ENCODE measurements at places on chromosomes 1 and 21. TPM values are rescaled to one million over a fixed set of nuclear protein-coding genes. Genes with fewer than 3 reads are reported as not detected.

The LINGO4 gene
- total RNA-seq = not detected

The MYOG gene
- not detected for total RNA-seq

The HCRTR1 gene
- not detected for total RNA-seq

The OR10X1 gene
- total RNA-seq = not detected

The LAMC2 gene
- total RNA-seq = 29.1 TPM

The SLC5A3 gene
- 3.8 TPM for total RNA-seq

The PRPF38B gene
- 22.8 TPM for total RNA-seq

The NLRP3 gene
- total RNA-seq = not detected

The LEMD1 gene
- total RNA-seq = not detected

The FCRL5 gene
- not detected for total RNA-seq

The CNKSR1 gene
- 0.24 TPM for total RNA-seq

The LAD1 gene
- 0.66 TPM for total RNA-seq

The DNASE2B gene
- not detected for total RNA-seq

The AMIGO1 gene
- total RNA-seq = 1.2 TPM

The SAMD13 gene
- total RNA-seq = 0.69 TPM

The MPZ gene
- not detected for total RNA-seq
